ENCODE measurements at places on chromosomes 1 and 21.

- no peak for DNase-seq
Observed at GRCh38 chr1:236002025-236002390, 62.9 kb downstream of the NID1 start.

GRCh38 chr21:35203093-35203977 is 154.2 kb upstream of the RUNX1 start:
- no peak for DNase-seq

DNA sequence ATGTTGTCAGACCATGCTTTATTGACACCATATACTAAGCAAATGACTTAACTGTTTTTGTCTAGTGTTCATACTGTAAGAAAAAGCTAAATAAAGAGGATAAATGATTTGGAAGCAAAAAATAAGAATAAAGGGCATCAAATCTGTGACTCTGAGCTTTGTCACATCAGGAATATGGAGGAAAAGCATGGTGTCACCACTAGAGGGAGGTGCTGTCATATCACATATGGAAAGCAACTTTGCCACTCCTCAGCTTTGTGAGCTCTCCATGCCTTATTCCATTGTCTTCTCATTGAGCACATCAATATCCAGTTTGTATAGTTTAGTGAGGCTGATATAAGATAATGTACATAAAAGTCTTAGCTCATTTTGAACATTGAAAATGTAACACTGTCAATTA is 20.8 kb upstream of the GBP1 start:
- DNase-seq = no peak

GRCh38 chr1:64511044-64511443 is 41.1 kb downstream of the CACHD1 start:
- no peak for DNase-seq

GRCh38 chr1:239718997-239719628 is 332.7 kb downstream of the CHRM3 start:
- DNase-seq = no peak

GRCh38 chr1:28934676-28935075 is 20.3 kb downstream of the EPB41 start:
- no peak for DNase-seq

GRCh38 chr21:34018910-34019309 is 54.5 kb upstream of the MRPS6 start:
- DNase-seq = no peak

Measured in tibial nerve (tissue), 4 donors.